Adipose tissue (tissue), 3 donors: ENCODE measurements at places on chromosomes 11 and 22. TPM values are rescaled to one million over a fixed set of nuclear protein-coding genes. Genes with fewer than 3 reads are reported as not detected.

Gene PLAAT5
- polyA plus RNA-seq = 5.0 TPM

Gene LMO2
- 21.5 TPM for polyA plus RNA-seq

Gene SPON1
- polyA plus RNA-seq = 101 TPM

Gene RAG2
- not detected for polyA plus RNA-seq

Gene FGF3
- polyA plus RNA-seq = not detected

Gene SH3BP1
- 6.6 TPM for polyA plus RNA-seq

Gene DDIAS
- 0.37 TPM for polyA plus RNA-seq

Gene MYBPC3
- polyA plus RNA-seq = 0.07 TPM

Gene PRR33
- 0.03 TPM for polyA plus RNA-seq

Gene CDON
- polyA plus RNA-seq = 4.2 TPM

Gene FGF4
- not detected for polyA plus RNA-seq

Gene SCUBE1
- 0.03 TPM for polyA plus RNA-seq

Gene LRRC75B
- polyA plus RNA-seq = 12.5 TPM

Gene CBLIF
- 2.1 TPM for polyA plus RNA-seq

Gene KCNJ1
- not detected for polyA plus RNA-seq

Gene GLYATL1
- 0.76 TPM for polyA plus RNA-seq

Gene KIAA1671
- 4.4 TPM for polyA plus RNA-seq

Gene APBB1
- polyA plus RNA-seq = 15.9 TPM

Gene DENND6B
- 2.0 TPM for polyA plus RNA-seq

Gene NEFH
- 0.22 TPM for polyA plus RNA-seq

Gene CRYBB2
- polyA plus RNA-seq = 1.0 TPM

Gene PKNOX2
- 1.3 TPM for polyA plus RNA-seq

Gene AQP11
- 1.9 TPM for polyA plus RNA-seq

Gene MYEOV
- polyA plus RNA-seq = 0.44 TPM

Gene TSSK2
- 0.07 TPM for polyA plus RNA-seq

Gene NXF1
- polyA plus RNA-seq = 45.1 TPM

Gene MS4A3
- 0.07 TPM for polyA plus RNA-seq

Gene MTMR2
- 6.8 TPM for polyA plus RNA-seq

Gene SCN3B
- polyA plus RNA-seq = 1.6 TPM

Gene C11orf16
- not detected for polyA plus RNA-seq

Gene OR51B4
- polyA plus RNA-seq = not detected

Gene KRTAP5-10
- not detected for polyA plus RNA-seq
